ENCODE measurements at places on chromosomes 5 and 9.

DNA sequence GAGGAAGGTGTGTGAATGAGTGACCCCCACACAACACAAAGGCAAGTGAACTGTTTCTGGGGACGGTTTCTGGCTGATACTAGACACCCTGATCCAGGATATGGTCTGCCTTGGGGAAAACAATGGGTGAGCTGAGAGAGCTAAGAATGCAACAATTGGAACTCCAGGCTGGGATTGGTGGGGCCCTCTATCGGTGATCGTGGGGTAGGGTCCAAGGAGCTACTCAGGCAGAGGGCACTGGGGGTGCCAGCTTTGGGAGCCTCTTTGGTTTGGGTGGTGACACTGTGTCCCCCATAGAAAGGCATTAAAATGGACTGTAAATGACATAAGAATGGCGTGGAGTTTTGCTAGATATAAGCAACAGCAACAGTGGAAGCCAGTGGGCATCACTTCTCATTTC, 439.1 kb downstream of the DMAC1 start:
- DNase-seq: no peak

DNA sequence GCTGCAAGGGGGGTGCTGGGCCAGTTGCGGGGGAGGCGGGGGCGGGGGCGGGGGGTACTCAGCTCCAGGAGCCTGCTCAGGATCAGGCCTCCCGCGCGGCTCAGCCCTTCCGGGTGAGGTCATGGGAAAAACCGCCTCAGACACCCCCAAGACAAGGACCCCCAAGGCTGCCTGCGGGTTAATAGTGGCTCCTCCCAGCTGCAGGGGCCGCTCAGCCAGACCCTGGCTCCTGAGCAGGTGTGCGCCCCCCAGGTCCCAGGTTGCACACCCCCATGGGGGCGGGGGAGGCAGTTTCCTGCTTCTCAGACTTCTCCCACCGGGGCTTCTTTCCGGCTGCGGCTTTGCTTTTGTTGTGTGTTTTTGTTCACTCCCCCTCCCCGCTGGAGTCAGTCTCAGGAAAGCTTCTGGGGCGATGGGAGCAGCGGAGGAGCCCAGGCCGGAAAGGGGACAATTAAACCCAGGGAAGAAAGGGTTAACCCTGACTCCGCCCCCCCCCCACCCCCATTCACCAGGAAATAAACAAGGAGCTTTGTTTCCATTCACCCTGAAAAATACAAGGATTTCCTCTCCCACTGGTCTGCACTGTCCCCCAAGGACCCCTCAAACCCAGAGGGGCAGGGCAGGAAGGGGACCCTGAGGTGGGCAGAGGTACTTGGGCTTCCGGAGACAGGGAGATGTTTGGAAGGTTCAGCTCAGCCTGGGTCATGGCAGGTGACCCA, 42.3 kb upstream of the NOTCH1 start:
- no peak for DNase-seq

GRCh38 chr5:144206141-144206540, 35.5 kb downstream of the KCTD16 start:
- DNase-seq: no peak

DNA sequence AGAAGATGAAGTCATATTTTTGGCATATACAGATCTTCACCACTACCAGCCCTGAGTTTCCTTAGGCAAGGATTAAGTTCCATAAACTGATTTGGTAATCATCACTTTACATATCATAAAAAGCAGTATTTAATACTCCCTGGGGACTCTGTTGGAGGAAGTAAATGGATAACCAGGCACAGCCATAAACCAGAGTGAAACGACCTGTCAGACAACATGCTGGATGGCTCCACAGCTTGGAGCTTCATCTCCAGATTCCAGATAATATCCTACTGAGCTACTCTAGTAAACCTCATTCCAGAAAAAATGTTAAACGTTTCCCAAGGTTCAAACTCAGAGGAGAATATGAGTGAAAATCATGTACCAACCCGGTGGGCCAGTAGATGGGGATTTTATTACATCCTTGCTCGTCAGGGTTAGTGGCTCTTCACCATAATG, 109.2 kb downstream of the BASP1 start:
- DNase-seq: no peak

- no peak for DNase-seq
Measured at GRCh38 chr9:8574846-8575245, 775.3 kb upstream of the DMAC1 start.

DNA sequence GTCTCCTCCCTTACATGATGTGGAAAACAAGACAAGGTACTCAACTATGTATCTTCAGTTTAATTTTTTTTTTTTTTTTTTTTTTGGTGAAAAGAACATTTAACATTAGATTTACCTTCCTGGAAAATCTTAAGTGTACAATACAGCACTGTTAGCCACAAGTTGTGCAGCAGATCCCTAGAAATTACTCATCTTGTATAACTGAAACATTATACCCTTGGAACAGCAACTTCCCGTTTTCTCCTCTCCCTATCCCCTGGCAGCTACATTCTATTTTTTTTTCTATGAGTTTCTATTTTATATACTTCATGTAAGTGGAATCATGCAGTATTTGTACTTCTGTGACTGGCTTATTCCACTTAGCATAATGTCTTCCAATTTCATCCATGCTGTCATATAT, 421.9 kb upstream of the FTMT start:
- no peak for DNase-seq

GRCh38 chr5:75322066-75322465, 15.0 kb upstream of the HMGCR start:
- no peak for DNase-seq

DNA sequence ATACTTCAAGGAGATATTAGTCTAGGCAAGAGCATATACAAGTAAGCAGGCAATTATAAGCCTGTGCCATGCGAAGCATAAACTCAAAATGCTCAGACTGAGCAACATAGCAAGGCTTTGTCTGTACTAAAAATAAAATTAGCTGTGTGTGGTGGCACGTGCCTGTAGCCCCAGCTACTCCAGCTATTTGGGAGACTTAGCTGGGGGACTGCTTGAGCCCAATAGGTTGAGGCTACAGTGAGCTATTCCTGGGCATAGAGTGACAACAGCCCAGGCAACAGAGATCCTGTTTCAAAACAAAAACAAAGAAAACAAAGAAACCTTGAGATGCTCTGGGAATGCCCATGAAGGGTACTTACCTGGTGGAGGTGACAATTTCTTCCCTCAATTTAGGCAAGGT, 130.5 kb upstream of the ZNF608 start:
- no peak for DNase-seq

GRCh38 chr9:114484854-114485443, 20.3 kb downstream of the WHRN start:
- DNase-seq: peak; percentile 87

- DNase-seq: peak; percentile 29
Measured at GRCh38 chr5:74632947-74633356, 7.6 kb downstream of the ENC1 start.

DNA sequence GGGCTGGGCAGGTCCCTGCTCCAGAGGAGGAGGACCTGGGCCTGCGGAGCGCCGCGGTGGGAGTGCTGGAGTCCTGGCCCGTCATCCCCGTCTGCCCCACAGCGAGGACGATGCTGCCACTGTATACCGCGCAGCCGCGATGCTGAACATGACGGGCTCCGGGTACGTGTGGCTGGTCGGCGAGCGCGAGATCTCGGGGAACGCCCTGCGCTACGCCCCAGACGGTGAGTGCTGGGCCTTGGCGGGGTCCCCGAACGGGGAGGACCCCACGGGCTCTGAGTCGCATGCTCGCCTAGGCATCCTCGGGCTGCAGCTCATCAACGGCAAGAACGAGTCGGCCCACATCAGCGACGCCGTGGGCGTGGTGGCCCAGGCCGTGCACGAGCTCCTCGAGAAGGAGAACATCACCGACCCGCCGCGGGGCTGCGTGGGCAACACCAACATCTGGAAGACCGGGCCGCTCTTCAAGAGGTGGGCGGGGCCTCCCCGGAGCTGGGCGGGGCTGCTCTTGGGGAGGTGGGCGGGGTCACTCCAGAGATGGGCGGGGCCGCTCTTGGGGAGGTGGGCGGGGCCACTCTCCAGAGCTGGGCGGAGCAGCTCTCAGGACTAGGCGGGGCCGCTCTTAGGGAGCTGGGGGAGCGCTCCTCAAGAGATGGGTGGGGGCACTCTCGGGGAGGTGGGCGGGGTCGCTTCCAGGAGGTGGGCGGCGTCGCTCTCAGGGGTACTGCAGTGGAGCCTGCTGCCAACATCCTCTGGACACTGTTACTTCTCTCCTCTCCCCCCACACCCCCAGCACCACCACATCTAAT, 13.1 kb downstream of the LRRC26 start:
- peak; percentile 80 for DNase-seq

DNA sequence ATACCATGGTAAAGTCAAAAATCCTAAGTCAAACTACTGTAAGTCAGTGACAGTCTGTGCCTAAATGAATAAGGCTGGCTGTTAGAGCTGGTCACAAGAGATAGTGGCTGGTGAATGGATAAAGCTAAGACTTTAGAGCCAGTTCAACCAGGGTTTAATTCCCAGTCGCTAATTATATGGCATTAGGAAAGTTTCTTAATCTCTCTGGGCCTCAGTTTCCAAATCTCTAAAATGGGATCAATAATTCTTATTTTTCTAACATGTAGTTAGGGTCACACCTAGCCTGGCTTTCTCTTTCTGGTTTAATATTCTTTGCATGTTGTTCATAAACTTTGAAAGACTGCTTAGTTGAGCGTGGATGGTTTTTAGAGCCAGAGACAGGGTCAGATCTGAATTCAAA, 64.8 kb downstream of the SMIM15 start:
- no peak for DNase-seq

GRCh38 chr5:180139731-180140055, 68.1 kb upstream of the RNF130 start:
- no peak for DNase-seq

- no peak for DNase-seq
Measured at GRCh38 chr5:161094411-161094810, 242.4 kb upstream of the ATP10B start.

GRCh38 chr5:170589643-170590042, 85.8 kb downstream of the KCNIP1 start:
- DNase-seq: no peak

GRCh38 chr5:171639205-171639621, 146.4 kb upstream of the SMIM23 start:
- DNase-seq: no peak

GRCh38 chr9:4596165-4596922, 65.8 kb upstream of the PLPP6 start:
- peak; percentile 43 for DNase-seq

GRCh38 chr9:137359850-137360249, 57.8 kb upstream of the NRARP start:
- no peak for DNase-seq

DNA sequence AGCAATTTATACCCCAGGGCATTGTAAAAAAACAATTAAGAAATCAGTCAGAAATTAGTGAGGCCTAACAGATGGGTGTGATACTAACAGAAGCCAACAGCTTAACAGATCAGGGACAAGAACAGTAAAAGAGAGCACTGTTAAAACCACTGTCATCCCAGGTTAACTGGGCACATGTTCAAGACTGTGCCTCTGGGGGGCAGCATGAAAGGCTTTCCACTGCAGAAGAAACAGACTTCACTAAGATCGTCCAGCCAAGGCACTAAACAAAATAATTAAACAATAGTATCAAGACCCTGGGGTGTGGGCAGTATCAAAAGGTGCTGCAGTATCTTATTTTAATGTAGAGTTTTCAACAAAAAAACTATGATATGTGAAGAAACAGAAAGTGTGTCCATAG, 43.5 kb downstream of the FBN2 start:
- no peak for DNase-seq

DNA sequence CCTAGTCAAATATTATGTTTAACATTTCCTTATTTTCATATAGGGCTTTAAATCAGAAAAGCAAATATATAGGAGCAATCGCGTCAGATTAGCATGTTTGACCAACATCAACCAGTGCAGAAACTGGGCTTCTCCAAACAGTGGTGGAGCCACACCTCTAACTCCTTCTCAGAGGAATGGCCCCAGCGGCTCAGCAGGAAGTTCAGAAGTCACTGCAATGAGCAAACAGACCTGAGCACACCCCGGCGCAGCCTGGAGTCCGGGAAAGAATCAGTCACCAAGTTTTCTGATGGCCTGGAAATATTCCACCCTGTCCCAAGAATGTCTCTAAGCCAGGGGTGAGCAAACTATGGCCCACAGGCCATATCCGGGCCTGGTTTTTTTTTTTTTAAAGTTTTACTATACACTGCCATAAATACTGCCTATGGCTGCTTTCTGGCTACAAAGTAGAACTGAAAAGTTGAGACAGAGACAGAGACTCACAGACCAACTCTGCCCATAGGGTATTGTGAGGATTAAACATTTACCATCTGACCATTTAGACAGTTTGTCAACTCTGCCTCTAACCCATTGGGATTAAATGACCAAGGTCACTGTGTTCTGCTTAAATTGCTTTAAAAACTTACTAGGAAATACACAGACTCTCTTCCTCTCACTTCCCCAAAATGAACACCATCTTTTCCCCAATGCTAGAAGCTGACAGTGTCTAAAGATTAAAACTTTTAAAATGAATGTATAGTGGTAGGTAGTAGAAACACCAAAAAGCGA, 5.4 kb downstream of the GOLM1 start:
- DNase-seq: peak; percentile 19

DNA sequence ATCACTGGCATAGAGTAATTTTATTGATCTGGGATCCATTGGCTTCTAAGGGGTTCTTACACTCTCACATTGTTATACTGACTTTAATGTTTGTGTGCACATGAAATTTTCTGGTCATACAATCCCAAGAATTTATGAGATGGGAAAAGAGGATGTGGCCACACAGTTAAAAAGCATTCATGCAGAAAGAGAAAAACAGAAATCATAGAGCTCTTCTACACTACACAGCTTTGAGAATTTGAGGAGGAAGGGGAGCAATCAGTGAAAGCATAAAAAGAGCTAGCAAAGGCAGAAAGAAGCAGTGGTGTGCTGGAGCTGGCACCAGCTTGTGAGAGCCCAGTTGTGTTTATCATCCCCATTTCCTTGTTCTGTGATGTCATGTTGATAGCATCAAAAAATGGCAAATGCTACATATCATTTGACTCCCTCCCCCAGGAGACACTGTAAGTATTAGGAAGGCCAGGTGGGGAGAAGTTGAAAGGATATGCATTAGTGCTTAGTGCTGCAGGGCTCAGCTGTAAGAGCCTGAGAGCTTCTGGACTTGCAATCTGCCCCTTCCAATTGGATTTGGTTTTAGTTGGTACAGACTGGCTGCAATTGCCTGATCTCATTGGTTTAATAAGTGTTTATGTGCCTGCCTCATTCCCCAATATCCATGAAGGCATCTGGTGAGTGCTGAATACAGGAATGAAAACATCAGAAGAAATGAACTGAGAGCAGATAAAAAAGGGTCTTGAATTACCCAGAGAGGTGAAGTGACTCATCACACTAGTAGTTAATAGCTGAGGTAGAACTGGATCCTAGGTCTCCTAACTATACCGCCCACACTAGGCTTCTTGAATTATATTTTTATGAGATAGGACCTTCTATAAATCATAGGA, 30.9 kb downstream of the RHOBTB3 start:
- no peak for DNase-seq

GRCh38 chr5:79408028-79408427, 105.9 kb downstream of the HOMER1 start:
- no peak for DNase-seq

DNA sequence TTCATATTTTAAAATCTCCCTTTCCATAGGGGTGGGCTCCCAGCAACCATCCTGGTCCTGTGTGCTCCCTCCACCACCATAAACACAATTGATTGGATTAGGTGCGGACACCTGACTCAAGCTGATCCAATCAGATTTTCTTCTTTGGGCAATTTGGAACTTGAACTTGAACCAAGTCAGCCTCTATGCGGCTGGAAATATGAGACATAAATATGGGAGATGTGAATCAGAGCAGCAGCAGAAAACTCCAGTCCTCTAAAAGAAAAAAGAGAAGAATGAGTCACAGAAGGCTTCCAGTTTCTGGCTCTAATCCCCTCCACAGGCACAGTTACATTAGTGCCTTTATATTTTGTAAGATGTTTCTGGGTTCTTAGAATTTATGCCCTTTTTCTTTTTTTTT, 306.6 kb downstream of the MLLT3 start:
- no peak for DNase-seq

- no peak for DNase-seq
Measured at GRCh38 chr5:174667526-174667925, 56.9 kb upstream of the MSX2 start.
